ENCODE measurements at places on chromosomes 7 and 10.

DNA sequence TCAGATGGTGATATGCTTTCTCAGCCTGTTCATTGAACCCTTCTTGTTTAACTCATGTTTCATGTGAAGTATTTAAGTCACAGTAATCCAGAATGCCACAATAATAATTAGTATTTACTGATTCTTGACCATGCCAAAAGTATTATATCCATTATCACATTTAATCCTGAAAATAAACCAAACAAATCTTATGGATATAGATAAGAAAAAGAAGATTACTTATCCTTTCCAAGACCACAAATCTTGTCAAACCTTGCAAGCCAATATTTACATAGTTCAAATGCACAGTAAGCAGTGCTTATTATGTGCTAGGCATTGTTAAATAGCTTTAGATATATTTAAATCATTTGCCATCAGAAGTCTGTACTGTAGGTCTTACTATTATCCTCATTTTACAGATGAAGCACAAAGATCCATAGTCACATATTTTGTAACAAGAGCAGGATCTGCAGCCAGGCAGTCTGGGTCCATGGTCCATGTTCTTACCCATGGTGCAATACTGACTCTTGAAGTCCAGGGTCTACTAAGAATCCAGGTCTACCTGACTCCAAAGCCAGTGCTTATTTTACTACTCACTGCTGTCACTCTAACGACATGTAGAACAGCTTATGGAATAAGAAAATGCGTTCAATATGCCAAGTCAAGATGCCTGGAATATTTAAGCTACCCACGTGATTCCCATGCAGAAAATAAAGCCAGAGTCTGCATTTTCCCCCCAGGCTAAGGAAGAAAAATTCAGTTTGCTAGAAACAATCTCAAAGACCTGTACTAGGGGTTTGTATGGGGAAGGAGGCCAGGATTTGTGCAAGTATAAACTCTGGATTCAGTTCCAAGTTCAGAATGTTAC lies 984.8 kb upstream of the LRRTM3 start:
- DNase-seq: no peak

DNA sequence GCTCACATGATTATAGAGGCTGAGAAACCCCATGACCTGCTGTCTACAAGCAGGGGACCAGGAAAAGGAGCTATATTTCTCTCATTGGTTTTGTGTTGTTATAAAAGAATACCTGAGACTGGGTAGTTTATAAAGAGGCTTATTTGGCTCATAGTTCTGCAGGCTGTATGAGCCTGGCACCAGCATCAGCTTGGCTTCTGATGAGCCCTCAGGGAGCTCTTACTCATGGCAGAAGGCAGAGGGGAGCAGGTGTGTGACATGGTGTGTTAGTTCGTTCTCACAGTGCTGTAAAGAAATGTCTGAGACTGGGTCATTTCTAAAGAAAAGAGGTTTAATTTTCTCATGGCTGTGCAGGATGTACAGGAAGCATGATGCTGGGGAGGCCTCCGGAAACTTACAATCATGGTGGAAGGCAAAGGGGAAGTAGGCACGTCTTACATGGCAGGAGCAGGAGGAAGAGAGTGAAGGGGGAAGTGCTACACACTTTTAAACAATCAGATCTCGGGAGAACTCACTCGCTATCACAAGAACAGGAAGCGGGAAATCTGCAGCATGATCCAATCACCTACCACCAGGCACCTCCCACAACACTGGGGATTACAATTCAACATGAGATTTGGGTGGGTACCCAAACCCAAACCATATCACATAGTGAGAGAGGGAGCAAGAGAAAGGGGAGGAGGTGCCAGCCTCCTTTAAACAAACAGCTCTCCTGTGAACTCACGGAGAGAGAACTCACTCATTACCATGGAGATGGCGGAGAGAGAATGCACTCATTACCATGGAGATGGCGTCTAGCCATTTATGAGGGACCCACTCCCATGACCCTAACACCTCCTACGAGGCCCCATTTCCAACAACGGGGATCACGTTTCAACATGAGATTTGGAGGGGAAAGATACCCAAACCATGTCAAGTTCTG lies 133.4 kb downstream of the JCAD start:
- no peak for DNase-seq

GRCh38 chr10:966466-967235 lies 21.6 kb upstream of the GTPBP4 start:
- no peak for DNase-seq

GRCh38 chr10:70773461-70773860 lies 11.7 kb downstream of the TBATA start:
- no peak for DNase-seq

DNA sequence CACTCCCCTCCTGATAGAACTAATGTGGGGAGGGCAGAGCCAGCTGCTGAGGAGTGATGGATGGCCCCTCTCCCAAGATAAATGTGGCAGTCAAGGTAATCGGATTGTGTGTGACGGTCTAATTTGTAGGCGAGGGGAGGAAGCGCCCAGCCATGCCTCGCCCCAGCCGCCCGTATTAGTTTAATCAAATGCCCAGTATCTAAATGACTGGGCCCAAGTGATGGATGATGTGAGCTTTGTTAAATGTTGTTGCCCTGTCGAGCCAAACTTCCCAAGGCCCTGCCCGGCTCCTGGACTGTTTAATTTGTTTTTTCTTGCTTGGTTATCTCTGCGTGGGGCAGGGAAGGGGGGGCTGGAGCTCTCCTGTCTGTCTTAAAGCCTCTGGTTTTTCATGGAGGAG lies 88.4 kb upstream of the PPIF start:
- DNase-seq: no peak

All from esophagus squamous epithelium (tissue), 5 donors.